ENCODE measurements at places on chromosomes 2 and 18.

DNA sequence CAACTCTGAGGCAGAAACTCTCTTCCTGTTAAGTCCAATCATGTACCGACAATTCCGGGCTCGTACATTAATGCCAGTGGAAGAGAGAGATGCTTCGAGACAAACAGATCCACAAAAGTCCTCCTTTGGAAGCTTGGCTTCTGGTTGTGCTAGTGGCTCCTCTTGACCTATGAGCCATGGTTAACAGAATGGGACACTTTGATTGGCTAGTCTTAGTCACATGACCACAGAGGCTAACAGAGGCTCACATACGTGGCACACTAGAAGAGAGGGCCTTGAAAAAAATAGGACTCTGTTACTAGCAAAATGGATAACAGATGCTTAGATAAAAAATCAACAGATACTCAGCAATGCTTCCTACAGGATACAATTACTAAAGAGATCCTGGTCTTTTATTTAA, 1211.9 kb upstream of the GYPC start:
- DNase-seq = no peak

DNA sequence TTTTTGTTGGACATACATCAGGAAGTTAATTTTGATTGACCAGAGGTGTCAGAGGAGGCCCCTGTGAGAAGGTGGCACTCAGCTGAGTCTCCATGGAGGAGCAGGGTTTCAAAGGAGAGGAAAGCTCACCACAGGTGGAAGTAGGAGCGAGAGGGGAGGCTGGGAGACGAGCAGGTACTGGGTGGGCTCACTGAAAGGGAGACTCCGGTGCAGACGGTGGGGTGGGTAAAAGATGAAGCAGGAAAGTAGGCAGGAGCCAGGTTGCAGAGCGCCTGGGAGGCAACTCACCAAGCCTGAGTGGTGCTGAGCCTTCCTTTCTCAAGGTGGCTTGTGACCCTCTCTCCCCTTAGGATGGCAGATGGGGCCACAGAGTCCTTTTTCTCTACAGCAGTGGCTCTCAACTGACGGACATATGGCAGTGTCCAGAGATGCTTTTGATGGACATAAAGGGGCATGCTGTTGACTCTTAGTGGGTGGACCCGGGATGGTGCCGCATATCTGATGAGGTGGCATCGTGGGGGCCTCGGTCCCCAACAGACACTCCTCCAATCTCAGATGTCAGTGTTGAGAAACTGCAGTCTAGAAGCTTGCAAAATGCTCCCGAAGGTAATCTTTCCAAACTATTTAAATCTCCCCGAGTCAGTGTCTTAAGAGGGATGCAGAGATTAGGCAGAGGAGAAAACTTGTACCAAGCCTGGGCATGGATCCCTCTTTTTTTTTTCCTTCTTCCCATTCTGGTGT, 64.0 kb downstream of the LPIN1 start:
- DNase-seq = no peak

DNA sequence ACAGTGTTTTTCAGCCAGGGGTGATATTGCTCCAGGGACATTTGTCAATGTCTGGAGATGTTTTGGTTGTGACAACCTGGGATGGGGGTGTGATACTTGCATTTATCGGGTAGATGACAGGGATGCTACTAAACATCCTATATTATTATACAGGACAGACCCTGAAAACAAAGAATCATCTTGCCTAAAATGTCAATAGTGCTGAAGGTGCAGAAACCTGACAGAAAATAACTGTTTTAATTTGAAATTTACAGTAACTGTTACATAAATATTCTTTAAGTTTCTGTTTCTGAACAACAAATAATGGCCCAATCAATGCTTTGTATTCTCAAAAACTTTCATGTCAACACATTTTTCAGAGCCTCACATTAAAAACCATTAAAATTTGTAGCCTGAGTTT, 2.0 kb downstream of the IL36A start:
- DNase-seq = no peak

GRCh38 chr2:24658531-24659202, 134.5 kb downstream of the PTRHD1 start:
- no peak for DNase-seq

DNA sequence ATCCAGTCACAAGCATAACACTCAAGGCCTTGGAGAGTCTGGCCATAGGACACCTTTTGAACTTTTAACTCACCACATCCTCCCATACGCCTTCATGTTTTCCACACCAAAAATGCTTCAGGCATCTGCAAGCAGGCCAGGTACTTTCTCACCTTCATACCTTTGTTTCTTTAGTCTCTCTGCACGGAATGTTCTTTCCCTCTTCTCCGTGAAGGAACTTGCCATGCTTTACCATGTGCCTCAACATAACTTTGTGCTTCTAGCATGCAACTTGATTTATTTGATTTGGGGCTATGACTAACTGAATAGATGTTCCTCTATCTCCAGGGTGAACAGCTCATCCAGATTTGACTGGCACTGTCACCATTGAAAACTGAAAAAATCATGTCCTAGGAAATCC, 141.7 kb upstream of the ACVR2A start:
- no peak for DNase-seq

DNA sequence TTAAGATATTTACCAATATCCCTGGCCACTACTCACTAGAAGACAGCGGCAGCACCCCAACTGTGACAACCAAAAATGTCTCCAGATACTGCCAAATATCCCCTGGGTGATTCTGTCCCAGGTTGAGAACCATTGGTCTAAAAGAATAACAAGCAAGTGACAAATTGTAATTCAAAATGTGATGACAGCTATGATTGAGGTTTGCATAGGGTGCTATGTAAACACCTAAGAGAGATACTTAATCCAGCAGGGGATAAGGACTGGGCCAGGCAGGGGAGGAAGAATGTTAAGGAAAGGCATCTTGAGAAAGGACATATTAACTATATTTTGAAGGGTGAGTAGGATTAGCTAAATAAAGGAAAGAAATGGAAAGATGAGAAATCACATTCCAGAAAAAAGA, 38.0 kb upstream of the ENOSF1 start:
- DNase-seq = no peak

GRCh38 chr2:201383136-201383535, 26.0 kb upstream of the FLACC1 start:
- no peak for DNase-seq

DNA sequence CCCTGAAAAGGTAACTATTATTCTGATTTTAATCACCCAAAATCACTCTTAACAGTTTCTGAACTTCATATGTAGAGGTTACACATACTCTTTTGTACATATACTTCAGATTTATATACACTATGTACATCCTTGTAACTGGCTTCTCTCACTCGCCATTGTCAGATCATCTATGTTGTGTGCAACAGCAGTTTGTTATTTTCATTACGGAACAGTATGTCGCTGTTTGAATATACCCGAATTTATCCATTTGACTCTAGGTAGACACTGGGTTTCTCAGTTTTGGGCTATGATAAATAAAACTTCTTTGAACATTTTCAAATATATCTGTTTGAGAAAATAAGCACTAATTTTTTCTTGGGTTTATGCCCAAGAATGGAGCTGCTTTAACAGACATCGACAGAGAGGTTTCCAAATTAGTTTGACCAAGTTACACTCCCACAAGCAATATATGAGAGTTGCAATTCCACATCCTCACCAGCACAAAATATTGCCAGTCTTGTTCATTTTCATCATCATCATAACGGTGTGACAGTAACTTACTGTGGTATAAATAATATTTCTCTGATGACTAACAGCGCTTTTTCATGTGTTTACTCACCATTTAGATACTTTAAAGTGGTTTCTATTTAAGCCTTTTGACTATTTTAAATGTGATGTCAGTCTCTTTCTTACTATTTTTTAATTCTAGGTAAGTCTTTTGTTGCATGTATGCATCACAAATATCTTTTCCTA, 80.9 kb downstream of the SMC6 start:
- no peak for DNase-seq

GRCh38 chr18:75558790-75559189, 131.3 kb upstream of the SMIM21 start:
- no peak for DNase-seq

- DNase-seq = no peak
Observed at GRCh38 chr2:141654311-141654710, 476.5 kb downstream of the LRP1B start.

GRCh38 chr2:3483227-3483985, 35.9 kb downstream of the ADI1 start:
- peak; percentile 69 for DNase-seq

- no peak for DNase-seq
Observed at GRCh38 chr18:24976502-24976901, 375.5 kb downstream of the ZNF521 start.

- no peak for DNase-seq
Observed at GRCh38 chr2:145625111-145625510, 1105.2 kb upstream of the ZEB2 start.

DNA sequence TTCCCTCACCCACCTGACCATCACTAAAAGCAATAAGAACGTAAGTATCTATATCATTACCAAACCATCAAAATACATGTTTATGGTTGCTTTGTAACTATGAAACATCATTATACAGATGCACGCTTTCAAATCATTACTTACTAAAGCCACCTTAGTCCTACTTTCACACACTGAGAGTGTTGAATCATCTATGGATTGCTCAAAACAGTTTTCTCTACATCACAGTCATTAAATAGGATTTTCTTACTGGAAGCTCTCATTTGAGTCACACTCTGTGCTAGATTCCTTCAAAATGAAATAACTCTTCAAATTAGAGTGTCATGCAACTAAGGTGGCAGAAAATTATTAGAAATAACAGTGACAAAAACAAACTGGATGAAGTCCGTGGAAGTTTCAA, 878.4 kb downstream of the CPS1 start:
- DNase-seq = no peak

GRCh38 chr2:70443726-70444125, 109.9 kb downstream of the TGFA start:
- no peak for DNase-seq

DNA sequence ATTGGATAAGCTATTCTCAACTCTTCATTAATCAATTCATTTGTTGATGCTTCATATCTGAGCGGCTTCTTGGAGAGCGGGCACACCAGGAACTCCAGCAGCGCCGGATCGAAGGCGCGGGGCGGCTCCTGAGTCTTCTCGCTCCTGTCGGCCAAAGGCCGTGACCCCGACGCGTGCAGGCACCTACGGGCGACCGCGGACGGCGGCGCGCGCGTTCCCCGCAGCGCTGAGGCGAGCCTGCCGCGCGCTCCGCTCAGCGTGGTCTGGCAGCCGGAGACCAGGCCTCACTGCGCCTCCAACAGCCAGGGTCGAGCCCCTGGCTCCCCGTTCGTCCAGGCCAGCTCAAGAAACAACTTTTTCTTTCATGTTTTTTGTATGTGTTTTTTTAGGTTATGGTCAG, 97.5 kb downstream of the ICA1L start:
- DNase-seq = no peak

- no peak for DNase-seq
Observed at GRCh38 chr2:17813742-17814473, 2.4 kb upstream of the MSGN1 start.

- no peak for DNase-seq
Observed at GRCh38 chr2:233252227-233252626, 754 bp downstream of the ATG16L1 start.

GRCh38 chr18:62372156-62372555, 47.0 kb downstream of the TNFRSF11A start:
- DNase-seq = no peak

- no peak for DNase-seq
Observed at GRCh38 chr2:127176371-127177311, 43.5 kb downstream of the CYP27C1 start.

DNA sequence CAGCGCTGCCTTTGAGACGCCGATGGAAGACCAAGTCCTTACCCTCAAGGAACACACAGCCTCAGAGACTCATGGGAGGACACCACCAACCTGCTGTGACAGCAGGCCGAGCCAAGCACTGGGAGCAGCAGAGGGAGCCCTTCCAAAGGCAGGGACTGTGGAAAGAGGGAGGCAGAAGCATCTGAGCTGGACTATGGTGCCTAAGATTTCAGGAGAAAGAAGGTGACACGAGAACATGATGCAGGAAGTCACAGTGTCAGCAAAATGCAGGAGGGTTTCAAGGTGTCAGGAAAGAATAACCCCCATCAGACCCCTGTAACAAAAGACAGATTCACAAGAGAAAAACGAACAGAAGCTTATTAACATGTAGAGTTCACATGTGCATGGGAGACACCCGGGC, 24.2 kb upstream of the COX7A2L start:
- DNase-seq = no peak

GRCh38 chr2:51960841-51961335, 929.0 kb upstream of the NRXN1 start:
- DNase-seq = no peak

GRCh38 chr18:72866901-72867745, 664 bp downstream of the NETO1 start:
- no peak for DNase-seq

DNA sequence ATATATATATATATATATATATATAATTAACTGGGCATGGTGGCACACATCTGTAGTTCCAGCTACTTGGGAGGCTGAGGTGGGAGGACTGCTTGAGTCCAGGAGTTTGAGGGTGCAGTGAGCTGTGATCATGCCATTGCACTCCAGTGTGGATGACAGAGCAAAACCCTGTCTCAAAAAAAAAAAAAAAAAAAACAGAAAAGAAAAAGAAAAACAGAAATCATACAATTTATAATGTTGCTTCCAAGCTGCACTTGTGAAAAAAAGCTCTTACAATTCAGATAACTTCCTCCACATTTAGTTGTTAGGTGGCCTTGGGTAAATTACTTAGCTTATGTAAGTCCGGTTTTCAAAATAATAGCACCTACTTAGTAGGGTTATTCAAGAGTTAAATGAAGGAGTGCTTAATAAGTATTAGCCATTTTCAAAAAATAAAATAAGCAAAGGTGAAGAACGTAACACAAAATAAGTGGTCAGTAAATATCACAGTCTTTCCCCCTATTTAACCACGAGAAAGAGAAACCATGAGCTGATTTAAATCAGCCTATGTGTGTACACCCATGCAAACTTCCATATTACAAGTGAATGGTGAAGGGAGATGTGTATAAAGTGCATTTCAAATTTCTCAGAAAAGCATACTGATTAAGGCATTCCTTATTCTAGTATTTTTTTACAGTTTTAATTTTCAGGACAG, 2.3 kb downstream of the WIPF1 start:
- peak; percentile 56 for DNase-seq

DNA sequence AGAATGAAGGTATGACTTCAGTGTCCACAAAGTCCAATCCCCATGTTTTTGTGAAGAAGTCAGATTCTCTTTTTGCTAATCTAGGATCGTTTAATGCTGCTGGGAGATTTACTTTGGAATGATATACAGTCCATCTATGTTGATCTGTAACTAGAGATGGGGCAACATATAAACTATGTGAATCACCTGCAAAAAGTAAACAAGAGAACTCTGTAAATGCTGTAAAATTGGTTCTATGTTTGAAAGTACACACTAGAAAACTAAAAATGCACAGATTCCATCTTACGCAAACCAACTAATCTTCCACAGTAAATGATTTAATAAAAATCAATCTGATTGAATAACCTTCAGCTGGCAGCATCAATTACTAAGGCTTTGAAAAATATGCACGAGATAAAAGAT, 37.5 kb downstream of the VPS54 start:
- DNase-seq = no peak

DNA sequence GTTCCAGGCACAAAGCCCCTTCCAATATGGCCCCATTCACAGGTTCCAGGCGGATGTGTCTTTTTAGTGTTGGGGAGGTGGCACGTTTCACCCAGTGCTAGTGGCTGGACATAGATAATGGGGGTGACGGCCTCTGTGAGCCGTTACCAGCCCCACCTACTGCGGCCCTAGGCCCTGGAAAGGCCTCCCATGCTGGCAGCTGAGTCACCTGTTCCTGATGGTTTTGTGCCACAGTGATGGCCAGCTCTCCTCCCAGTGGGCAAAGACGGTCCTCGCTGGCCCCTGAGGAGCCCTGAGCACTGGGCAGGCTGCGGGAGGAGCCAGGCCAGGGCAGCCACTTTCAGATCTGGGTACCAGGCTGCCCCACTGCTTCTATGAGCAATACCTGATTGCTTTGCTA, 40.0 kb upstream of the GPC1 start:
- no peak for DNase-seq

Measured in CD4-positive, alpha-beta T cell treated with Interleukin-21 for 1 hour (primary cell).